ENCODE measurements at places on chromosomes 13 and 19.

DNA sequence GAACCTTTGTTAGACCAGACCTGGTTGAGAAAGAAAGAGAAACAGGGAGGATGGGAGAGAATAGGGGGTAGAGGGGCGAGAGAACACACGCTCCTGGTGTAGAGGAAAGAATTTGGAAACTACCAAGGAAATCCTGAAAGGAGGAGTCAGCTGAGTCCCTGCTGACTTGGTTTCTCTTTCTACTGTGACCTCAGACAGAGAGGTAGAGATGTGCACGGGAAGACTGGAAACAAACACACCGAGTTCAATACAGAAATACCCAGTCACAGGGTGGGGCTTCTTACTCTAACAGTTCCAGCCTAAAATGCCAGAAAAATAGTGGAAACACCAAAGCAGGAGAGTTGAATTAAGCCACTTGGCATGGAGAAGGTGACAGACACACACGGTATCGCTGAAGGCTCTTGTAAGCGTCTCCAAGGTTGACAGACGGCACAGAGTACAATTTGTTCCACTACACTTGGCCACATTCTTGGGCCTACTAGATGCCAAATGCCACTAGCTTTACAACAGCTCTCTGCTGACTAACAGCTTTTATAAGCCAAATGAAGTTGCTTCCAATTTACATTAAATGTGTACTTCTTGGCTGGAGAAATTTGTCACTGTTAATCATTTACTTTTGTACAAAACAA is 28.1 kb downstream of the LATS2 start:
- no peak for DNase-seq

DNA sequence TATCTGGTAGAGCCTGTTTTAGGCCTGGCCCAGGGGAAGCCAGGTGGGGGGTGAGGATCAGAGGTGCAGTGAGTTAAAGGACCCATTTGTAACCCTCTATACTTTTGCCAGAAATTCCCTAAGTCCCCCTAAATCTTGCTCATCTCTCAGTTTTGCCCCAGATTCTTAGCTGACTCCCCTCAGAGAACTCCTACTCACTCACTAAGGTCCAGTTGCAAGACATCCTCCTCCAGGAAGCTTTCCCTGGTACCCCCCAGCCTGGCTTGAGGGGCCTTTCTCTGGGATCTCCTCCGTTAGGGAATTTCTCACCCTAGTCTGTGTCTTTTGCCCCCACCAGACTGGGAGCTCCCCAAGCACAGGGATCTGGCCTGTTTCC is 1.9 kb downstream of the TSKS start:
- DNase-seq: no peak

DNA sequence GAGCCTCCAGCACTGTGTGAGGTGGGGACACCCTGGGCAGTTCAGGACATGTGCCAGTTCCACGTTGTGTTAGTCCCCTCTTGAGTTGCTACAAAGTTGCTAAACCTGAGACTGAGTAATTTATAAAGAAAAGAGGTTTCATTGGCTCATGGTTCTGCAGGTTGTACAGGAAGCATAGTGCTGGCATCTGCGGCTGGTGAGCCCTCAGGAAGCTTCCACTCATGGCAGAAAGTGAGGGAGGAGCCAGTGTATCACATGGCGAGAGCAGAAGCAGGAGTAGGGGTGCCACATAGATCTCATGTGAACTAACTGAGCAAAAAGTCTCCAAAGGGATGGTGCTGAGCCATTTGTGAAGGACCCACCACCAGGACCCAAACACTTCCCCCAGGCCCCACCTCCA is 33.2 kb downstream of the TRPM4 start:
- DNase-seq: no peak

- no peak for DNase-seq
These were observed 70.9 kb upstream of the WASF3 start for GRCh38 chr13:26486550-26486949.

GRCh38 chr13:36839981-36840380 is 21.0 kb downstream of the RFXAP start:
- DNase-seq: no peak

GRCh38 chr13:57624565-57625435 is 6.7 kb upstream of the PCDH17 start:
- DNase-seq: peak; percentile 38

DNA sequence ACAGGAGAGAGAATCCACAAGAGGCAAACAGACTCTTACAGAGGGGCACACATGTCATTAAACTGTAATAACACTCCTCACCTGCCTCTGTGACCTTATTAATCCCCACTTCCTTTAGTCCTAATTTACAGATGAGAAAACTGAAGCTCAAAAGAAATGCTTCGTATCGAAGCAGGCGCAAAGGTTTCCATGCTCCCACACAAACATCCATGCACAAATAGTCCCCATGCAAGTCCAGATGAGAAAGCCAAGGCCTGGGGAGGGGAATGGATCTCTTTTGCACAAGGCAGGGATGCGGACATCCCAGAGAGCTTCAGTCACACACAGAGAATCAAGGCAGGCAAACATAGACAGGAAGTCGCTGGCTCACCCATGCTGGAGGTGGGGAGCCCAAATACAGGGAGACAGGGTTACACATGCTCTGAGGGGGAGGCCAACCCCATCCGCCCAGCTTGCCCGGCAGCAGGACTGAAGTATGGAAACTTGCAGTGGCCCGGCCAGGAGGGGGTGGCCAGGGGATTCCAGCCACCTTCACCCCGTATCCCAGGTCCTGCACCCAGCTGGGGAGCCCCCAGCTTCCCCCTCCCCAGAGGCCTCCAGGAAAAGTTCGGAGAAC is 468 bp downstream of the S1PR5 start:
- no peak for DNase-seq

- no peak for DNase-seq
These were observed 5.3 kb downstream of the SLC25A15 start for GRCh38 chr13:40794414-40795368.

- DNase-seq: no peak
These were observed 2.1 kb downstream of the ZNF574 start for GRCh38 chr19:42078058-42078457.

GRCh38 chr13:22235285-22235949 is 564.5 kb downstream of the FGF9 start:
- no peak for DNase-seq

DNA sequence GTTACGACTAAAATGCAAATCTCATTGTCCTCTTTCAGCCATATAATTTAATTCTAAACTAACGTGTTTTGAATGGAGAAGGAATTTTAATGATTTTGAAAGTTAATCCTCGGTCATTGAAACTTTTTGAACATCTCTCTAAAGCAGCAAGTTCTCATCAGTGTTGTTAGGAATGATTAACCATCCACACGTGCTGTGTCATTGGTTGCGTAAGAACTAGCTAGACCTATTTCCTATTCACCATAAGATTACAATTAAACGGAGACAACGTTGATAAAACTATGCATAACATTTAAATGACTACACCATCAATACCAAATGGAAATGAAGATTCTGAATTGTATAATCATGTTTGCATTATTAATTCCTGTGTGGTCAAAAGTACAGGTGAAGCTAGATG is 155.6 kb upstream of the IRS2 start:
- no peak for DNase-seq

GRCh38 chr13:85419611-85420010 is 379.6 kb downstream of the SLITRK6 start:
- DNase-seq: no peak

- no peak for DNase-seq
These were observed 63.8 kb downstream of the RNF17 start for GRCh38 chr13:24827799-24828198.

GRCh38 chr13:113855931-113856715 is 7.8 kb downstream of the GAS6 start:
- no peak for DNase-seq

DNA sequence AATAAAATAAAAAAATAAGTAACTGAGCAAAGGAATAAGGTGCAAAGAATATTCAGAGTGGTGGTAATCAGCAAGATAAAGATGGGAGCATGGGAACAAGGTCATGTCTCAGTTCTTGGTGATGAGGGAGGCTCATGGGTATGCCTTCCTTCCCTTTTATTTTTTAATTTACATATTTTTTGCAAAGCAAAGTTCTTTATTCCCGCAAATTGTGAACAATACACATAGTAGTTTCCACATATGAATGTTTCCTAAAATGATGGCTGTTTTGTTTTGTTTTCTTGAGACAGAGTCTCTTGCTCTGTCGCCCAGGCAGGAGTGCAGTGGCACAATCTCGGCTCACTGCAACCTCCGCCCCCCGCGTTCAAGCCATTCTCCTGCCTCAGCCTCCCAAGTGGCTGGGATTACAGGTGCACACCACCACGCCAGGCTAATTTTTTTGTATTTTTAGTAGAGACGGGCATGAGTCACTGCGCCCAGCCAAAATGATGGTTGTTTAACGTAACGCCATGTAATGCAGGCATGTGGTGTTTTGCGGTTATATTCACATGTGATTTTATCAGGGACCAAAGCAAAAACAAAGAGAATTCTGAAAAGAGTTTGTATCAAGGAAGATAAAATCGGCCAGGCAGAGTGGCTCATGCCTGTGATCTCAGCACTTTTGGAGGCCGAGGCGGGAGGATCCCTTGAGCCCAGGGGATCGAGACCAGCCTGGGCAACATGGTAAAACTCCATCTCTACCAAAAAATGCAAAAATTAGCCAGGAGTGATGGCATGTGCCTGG is 4.5 kb upstream of the ADGRE2 start:
- DNase-seq: no peak

DNA sequence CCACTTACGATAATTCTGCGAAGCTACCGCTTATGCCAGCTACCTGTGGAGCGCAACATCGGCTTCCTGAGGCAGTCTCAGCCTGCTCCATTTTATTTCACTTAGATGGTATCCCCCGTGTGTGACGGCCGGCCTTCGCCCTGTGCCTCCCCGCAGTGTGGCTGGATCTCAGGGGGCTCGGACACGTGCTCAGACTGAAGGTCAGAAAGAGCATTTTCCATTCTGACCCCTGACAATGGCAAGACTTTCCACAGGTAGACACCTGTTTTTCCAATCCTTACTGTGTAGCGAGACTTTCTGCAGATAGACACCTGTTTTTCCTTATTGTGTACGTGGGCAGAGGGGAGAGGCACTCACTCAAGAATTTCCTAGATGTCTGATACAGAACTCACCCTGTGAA is 52.7 kb downstream of the ATP11A start:
- DNase-seq: no peak

DNA sequence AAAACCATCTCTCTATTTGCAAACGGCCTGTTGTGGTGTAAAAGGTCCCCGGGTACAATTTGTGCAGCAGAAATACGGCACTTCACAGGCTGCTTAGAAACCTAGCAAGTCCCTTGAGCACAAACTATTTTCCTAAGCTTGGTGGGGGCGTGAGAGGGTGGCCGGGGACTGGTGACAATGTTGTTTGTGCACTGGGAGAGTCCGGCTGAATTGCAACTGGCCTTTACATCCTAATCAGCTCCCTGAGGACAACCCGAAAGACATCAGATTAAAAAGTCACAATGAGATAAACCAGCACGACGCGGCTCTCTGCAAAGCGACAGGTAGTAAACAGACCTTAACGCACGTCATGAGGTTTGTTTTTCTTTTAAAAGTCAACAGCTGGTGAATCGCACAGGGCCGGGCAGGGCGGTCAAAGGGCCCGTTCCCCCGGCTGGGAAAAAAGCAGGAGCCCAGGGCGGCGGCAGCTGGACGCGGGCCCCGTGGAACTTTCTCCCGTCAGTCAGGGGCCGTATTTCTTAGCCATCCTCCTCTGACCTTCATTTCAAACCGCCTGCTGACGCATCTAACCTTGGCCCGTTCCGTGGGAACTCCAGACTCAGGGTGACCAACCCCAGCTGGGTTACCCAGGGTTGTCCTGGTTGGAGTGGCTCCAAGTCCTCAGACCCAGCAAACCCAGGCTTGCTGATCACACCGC is 112.3 kb downstream of the GADD45B start:
- no peak for DNase-seq

GRCh38 chr19:45645068-45645630 is 6.0 kb upstream of the EML2 start:
- DNase-seq: no peak

- DNase-seq: no peak
These were observed 12.9 kb upstream of the TPT1 start for GRCh38 chr13:45353895-45354294.

DNA sequence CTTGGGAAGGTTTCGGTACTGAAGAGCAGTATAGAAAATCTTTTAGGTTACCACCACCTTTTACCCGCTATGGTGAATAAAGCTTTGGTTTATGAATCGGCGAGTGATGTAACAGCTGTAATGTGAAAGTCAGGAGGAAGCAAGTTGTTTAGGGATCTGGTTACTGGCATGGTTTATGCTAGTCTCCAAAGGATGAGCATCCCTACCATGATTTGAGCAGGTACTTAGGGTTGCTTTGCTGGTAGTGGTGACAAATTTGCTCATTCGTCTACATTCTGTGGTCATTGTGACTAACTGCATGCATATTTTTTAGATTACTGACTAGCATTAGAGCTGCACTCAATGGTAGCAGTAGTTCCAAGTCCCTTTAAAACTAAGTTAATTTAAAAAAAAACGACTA is 104.1 kb downstream of the FRY start:
- no peak for DNase-seq

- DNase-seq: no peak
These were observed 11.6 kb downstream of the WTIP start for GRCh38 chr19:34493038-34493648.

DNA sequence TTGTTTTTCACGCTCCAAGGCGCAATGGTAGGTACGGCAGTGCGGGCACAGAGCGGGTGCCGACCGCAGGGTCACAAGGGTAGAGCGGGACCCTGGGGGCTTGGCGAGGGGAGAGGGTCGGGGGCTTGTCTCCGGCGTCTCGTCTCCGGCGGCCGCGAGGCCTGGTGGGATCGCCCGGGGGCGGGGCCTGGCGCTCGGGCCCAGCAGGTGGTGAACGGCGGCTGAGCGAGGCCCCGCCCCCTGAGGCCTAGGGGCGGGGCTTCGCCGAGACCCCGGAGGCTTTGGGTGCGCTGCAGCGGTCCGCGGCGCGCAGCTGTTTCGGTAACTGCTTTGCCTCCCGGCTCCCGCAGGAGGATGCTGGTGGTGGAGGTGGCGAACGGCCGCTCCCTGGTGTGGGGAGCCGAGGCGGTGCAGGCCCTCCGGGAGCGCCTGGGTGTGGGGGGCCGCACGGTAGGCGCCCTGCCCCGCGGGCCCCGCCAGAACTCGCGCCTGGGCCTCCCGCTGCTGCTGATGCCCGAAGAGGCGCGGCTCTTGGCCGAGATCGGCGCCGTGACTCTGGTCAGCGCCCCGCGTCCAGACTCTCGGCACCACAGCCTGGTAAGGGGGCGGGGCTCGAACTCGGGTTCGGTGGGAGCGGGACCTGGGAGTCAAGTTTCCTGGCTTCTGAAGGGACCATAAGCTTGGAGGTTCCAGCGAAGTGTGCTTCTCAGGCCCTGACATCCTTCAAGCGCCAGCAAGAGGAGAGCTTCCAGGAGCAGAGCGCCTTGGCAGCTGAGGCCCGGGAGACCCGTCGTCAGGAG is at the start of gene TSEN34:
Gene TSEN34 (plus strand): TSS at position 298 of the 800 bp plus-strand sequence. CDS start 57 bp downstream, at position 355.
- DNase-seq: peak; percentile 90

GRCh38 chr13:98909016-98909415 is 68.8 kb downstream of the DOCK9 start:
- peak; percentile 39 for DNase-seq

DNA sequence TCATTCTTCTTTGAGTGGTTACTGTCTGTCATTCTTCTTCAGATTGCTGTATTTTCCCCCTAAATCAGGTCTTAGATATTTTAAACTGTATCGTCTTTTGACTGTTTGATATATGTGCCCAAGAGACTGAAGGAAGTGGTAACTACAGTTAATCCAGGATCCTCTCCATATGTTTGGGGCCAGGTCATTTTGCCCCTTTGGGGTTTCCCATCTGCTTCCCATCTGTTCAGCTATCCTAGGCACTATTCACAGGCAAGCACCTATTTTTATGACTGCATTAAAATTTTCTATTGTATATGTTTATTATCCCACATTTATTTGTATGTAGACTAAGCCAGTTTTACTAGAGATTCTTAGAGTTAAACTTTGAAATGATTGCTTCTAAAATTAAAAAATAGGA is 244.2 kb downstream of the PCCA start:
- no peak for DNase-seq

GRCh38 chr13:104522235-104523072 is 1456.2 kb upstream of the SLC10A2 start:
- DNase-seq: no peak

Measured in activated CD4-positive, alpha-beta T cell treated with anti-CD3 and anti-CD28 coated beads, Interleukin-2, amount 50 U/mL, for 16 hours (primary cell).